ENCODE measurements at places on chromosomes 3 and 15.

DNA sequence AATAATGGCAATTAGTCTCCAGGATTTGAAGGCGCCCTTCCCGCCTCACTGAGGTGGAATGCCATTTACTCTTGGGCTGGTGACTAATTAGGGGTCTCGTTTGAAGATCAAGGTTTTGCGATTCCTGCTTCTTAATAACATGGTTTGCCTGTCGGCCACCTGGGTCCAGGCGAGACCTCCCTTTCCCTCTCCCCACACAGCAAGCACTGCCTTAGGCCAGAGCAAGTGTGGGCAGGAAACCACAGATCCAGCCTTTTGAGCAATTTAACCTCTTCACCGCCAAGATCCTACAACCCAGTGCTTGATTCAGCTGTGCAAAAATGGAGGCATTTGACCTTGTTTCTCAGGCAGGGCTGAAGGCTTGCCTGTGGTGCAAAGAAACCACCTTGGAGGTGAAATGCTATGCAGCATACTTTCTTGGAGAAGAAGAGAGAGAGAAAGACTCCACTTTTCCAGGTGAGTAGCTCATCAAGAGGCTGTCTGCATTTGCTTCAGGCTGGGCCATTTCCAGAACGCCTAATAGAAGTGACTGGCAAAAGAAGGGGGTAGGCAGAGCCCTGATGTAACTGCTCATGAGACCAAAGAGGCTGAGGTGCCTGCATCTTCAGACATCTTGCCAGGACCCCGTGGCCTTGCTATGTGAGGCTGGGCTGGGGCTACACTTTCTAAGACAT is 34.1 kb upstream of the WNT5A start:
- no peak for DNase-seq

GRCh38 chr3:45043728-45044299 is 17.7 kb downstream of the CLEC3B start:
- DNase-seq: peak; percentile 60

DNA sequence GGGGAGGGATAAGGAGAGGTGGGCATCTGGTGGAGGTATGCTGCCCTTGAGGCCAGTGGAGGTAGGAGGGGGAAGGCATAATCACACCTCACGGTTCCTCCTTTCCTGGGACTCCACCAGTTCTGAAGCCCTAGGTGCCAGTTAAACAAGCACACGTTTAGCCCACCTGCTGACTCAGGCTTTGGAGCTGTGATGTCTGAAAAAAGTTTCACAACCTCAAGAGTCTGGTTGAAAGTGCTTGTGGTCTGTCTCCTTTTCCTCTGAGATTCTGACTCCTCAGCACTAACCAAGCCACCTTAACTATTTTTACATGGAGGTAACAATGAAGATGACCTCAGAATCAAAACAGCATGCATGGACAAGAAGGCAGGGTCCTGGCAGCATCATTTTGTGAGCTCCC is 23.0 kb downstream of the HPS3 start:
- no peak for DNase-seq

- no peak for DNase-seq
Measured at GRCh38 chr3:149373235-149374125, 4.0 kb downstream of the TM4SF1 start.

- no peak for DNase-seq
Measured at GRCh38 chr3:11613851-11614487, 29.7 kb downstream of the VGLL4 start.

DNA sequence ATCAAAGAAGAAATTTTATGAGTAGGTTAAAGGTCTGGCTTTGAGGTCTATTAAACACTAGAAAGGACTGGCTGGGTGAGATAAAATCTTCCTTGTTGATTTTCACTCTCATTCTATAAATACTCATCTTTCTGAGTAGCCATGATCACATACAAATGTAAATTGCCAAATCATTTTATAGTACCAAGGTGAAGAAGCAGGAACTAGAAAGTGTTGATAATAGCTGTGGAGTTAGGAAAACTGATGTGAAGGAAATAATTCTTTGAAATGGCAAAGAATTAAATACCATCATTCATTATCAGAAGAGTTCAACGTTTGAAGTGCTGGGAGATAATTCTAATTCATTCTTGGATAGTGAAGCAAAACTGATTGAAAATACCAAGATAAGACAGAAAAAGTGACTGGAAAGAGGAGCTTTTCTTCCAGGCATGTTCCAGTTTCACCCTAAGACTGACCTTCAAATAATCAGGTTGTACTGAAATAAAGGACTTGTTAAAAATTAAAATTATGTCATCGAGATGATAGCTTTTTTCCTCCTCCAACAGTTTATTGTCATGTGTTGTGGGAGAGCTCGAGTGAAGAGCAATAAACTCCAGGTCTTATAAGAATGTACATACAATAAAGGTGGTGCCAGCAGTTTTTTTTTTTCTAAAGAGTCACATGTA is 17.4 kb downstream of the THBS1 start:
- no peak for DNase-seq

GRCh38 chr3:64686446-64686908 is 1.3 kb downstream of the ADAMTS9 start:
- peak; percentile 41 for DNase-seq

- no peak for DNase-seq
Measured at GRCh38 chr3:125498630-125499029, 21.4 kb downstream of the SNX4 start.

GRCh38 chr3:156899951-156900350 is 73.8 kb downstream of the LEKR1 start:
- DNase-seq: no peak

- no peak for DNase-seq
Measured at GRCh38 chr3:134325706-134326105, 48.5 kb downstream of the AMOTL2 start.

GRCh38 chr15:34209421-34210282 is at the start of gene KATNBL1:
KATNBL1 (minus strand) TSS chr15:34210096; CDS start chr15:34163676, 46,420 bp downstream.
- DNase-seq: peak; percentile 97

DNA sequence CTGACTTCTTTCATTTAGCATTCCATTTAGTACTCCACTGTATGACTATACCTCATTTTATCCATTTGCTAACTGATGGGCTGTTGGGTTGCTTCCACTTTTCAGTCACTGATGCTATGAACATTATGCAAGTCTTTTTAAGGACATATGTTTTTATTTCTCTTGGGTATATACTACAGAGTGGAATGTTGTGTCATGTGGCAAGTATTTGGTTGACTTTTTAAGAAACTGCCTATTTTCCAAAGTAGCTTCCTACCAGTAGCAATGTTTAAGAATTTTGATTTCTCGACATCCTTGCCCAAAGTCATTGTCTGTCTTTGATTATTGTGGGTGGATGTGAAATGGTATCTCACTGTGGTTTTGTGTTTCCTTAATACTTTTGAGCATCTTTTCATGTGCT is 110.1 kb upstream of the TPM1 start:
- no peak for DNase-seq

GRCh38 chr3:123092243-123092642 is 25.4 kb downstream of the PDIA5 start:
- DNase-seq: no peak

DNA sequence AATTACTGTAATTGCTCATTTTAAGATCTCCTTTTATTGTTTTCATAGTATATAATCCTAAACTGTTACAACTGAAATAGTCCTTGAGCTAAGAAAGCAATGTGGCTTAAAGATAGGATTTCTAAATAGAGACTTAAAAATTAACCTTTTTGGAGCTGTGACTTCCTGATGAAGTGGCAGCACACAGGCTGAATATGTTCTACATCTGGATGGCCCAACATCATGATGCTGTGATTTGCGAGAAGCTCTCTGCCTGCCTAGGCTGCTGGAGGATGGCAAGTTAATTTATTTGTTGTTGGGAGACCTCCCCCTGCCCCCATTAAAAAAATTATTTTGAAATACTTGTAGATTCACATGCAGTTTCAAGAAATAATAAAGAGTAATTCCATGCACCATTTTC is 134.5 kb downstream of the IGF1R start:
- no peak for DNase-seq

- no peak for DNase-seq
Measured at GRCh38 chr3:64454179-64454578, 228.9 kb upstream of the PRICKLE2 start.

GRCh38 chr3:59508273-59508672 is 458.4 kb upstream of the CFAP20DC start:
- DNase-seq: no peak

GRCh38 chr15:52804526-52805081 is 14.5 kb upstream of the ONECUT1 start:
- DNase-seq: no peak

- no peak for DNase-seq
Measured at GRCh38 chr15:68023307-68024101, 30.6 kb upstream of the PIAS1 start.

DNA sequence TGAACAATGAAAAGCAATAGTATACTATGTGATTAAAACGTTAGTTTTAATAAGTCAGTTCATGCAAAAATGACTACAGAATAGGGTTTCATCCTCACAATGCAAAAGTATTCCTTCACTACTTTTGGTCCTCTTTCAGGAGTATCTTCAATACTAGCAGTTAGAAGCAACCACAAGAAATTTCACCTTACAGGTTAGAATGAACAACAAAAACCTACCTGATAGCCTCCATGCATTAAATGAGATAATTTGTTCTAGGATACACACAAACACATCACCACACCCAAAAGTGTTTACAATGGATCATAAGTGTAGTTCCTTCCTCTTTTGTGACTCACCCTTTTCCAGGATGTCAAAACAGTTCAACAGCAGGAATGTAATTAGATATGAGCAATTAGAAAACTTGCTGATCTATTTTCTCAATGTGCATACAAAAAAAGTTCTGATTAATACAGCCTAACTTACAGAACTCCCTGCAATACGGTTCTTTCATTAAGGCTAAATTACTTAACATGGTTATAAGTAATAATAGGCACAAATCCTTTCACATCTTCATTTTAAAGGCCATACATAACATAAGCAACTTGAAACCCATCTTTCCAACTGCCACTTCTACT is 21.6 kb downstream of the UACA start:
- DNase-seq: peak; percentile 62

- DNase-seq: peak; percentile 30
Measured at GRCh38 chr3:78163379-78163778, 1123.5 kb downstream of the ROBO2 start.

GRCh38 chr3:40930756-40931155 is 268.5 kb upstream of the CTNNB1 start:
- no peak for DNase-seq

GRCh38 chr15:67433495-67434099 is 87.3 kb upstream of the C15orf61 start:
- peak; percentile 67 for DNase-seq

GRCh38 chr3:139120086-139121056 is 75.7 kb upstream of the PRR23C start:
- DNase-seq: no peak

GRCh38 chr3:151479452-151479851 is 18.6 kb upstream of the IGSF10 start:
- no peak for DNase-seq

- DNase-seq: peak; percentile 44
Measured at GRCh38 chr15:34721802-34722438, 32.9 kb downstream of the GJD2 start.

DNA sequence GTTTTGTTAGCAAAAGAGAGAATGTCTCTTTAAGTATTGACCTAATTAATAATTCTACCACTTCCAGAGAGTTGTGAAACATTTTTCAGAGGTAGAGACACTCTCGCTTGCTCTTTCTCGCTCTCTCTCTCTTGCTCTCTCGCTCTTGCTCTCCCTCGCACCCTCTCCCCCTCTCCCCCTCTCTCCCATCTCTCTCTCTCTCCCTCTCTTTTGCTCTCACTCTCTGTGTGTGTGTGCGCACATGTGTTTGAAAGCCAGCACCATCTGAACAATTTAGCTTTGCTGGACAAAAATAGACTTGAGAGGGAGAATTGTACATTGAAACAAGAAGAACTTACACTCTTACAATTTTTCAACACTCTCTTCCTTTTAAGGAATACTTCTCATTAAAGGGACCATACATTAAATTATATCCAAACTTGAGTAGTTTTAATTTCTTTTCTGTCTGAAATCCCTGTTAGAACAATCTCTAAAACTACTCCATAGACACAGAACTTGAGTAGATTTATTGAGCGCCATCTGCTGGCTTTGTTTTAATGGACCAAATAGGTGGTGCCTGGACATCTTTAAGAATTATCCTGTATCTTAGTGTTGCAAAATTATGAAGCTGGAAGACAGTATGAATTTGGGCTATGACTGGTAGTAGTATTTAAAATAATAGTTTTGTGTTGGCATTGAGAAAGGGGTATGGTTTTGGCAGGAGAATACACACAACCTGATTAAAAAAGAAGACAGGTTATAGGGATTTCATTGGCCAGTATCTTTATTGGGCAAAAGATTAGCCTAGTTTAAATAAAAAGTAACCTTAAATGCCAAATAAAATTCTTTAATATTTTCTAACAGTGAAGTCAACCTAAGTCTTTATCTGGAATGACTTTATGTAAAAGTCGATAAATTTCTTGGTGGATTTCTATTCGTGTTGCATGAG is 124.6 kb downstream of the AKAP13 start:
- DNase-seq: peak; percentile 70

- DNase-seq: no peak
Measured at GRCh38 chr3:128193168-128193567, 39.9 kb downstream of the EEFSEC start.

DNA sequence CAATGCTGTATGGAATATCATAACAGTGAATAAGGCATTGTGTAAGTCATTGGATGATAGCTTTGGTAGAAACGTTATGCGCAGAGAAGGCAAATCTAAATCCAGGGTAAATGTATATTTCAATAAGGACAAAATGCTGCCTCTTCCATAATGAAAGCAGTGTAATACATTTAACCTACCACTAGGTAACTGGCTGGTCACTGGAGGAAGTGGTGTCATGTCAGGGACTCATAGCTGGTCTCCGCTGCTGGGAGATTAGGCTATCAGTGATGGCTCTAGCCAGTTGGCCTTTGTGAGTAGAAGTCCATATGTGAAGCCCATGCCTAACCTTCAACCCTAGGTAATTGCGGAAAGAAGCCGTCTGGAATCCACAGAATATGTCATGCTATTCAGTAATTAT is 140.9 kb downstream of the NLGN1 start:
- DNase-seq: no peak

DNA sequence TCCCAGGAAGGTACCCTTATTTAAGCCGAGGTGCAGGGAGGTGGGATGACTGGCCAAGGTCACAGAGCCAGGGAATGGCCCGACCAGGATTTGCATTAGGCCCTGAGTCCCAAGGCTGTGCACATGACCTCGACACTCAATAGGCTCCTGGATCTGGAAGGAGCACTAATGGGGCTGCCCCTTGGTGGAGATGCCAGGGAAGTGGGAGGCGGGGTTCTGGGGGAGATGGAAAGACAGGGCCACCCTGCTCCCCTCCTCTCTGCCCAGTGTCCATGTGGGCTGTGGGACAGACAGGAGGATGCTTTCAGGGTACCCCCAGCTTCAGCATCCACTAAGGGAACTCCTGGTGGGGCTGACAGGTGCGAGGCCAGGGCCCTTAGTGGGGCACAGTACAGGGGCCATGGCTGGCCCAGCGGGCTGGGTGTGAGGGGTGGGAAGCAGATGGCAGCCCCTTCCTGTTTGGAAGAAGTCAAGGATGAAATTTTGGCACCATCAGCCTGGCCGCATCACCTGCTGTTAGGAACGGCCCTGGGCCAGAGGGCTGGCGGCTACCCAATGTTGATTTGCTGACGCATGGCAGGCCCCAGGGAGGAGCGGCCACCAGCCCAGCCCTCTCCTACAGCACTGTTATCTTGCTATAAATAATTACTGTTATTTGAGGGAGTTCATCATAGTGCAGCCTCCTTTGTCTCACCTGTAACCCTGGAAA is 37.3 kb downstream of the ATP2B2 start:
- DNase-seq: no peak

- no peak for DNase-seq
Measured at GRCh38 chr3:183534249-183534648, 21.3 kb downstream of the KLHL6 start.
